Activated naive CD4-positive, alpha-beta T cell treated with Interleukin-2 at 50 U/mL for 16 hours (primary cell): ENCODE measurements at places on chromosomes 4 and X.

GRCh38 chr4:122827879-122828601, 1.4 kb downstream of the FGF2 start:
- DNase-seq, result peak; percentile 37

DNA sequence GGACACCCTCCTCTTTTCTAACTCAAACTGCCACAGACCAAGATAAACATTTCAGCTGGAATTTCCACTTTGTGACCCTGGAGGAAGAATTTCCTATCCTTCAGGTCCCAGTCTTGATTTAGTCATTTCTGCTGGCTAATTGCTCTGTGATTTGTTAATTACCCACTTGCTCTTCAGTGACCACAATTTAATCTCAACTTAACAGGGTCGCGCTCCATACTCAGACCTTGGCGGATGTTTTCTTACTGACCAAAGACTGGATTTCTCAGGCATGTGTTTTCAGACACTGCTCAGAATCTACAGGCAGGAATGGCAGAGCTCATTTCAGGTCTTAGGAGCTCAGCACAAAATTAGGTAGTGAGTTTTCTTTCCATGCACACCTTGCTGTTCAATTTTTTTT, 188.9 kb downstream of the ASMT start:
- DNase-seq, result no peak

- DNase-seq, result no peak
These were observed 63.6 kb downstream of the PALLD start for GRCh38 chr4:168560184-168561180.

DNA sequence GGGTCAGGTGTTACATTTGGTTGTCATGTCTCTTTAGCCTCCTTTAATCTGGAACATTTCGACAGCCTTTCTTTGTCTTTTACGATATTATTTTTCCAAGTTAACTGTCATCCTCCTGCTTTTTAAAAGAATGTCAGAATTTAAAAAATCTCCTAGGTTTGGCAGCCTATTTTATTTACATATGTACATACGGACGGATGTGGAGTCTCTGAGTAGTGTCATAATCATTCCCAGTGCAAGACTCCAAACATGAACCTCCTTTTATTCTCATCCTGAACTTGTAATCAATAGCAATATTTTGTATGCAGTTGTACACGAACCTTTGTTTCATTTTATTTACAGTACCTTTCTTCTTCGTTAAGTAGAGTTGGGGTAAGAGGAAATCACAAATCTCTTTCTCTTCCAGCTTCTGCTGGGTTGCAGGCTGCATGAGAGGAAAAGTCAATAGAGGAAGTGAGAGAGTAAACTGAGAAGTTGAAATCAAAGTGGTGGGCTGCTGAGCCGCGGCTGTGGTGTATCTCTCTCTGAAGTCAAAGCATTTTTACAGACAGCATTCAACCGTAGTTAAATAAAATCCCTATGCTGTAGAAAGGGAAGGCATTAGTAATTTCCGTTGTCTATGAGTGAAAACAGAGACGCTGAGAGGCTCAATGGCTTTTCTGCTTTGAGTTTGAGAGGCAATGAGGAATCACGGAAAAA, 53.9 kb upstream of the RPS6KA3 start:
- DNase-seq, result peak; percentile 2

- DNase-seq, result no peak
These were observed 40.0 kb upstream of the TEX13A start for GRCh38 chrX:105260291-105261043.

GRCh38 chr4:80610845-80611677, 275.5 kb downstream of the CFAP299 start:
- no peak for DNase-seq

DNA sequence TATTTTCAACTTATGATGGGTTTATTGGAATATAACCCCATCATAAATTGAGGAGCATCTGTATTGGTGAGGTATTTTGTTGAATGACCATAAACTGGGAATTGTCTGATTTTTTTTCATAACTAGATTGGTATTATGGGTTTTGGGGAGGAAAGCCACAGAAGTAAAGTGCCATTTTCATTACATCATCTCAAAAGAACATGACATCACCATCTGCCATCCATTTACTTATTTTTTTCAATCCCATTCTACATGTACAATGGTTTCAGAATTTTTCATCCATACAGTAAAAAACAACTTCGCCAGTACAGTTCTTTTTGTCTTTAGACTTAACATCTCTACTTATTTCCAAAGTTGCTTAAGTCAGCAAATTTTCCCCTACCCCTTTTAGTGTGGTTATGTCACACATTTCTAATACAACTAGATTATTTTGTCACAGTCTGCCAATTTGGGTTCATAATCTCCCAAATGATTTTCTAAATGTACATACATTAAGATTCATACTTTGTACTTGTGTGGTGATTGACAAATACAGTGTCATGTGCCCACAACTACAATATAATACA, 459.4 kb downstream of the IDS start:
- no peak for DNase-seq

- no peak for DNase-seq
These were observed 83.6 kb upstream of the GUCY1A1 start for GRCh38 chr4:155582971-155583437.
